Fibroblast of the conjunctiva (primary cell): ENCODE measurements at places on chromosomes 3 and 15.

DNA sequence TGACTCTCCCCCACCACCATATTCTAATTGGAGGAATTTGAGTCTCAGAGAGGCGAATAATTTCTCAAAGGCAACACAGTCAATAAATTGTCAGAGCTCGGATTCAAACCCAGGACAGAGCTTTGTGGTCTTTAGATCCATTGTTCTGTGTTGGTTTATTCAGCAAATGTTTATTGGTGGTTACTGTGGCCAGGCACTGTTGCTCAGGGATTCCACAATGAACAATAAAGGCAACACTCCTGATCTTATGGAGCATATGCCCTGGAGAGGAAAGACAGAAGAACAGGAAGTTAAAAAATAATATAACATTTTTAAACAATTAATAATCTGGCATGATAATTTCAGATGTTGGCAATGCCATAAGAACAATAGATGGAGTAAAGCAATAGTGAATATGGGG is 291.7 kb upstream of the NR2E3 start:
- DNase-seq: no peak

- no peak for DNase-seq
These were observed 61.0 kb upstream of the CHRM5 start for GRCh38 chr15:33907326-33907725.

DNA sequence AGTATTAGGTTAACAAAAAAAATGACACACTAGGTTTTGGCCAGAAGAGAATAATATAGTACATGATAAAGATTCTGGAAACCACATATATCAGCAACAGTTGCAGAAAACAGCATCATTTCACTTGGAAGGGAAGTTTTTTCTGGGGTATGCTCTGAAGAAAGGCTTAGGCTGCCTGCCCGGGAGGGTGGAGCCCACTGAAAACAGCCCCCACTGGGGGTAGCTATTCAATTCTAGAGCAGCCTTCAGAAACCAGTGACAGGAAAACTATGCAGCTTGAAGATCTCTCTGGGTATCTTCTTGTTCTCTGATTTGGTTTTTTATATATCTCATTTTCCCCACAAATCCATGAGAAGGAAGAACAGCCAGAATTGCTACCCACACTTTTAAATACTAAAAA is 43.2 kb downstream of the ZMAT3 start:
- no peak for DNase-seq

- DNase-seq: no peak
These were observed 439.4 kb upstream of the RBMS3 start for GRCh38 chr3:28841441-28841840.

- DNase-seq: no peak
These were observed 11.7 kb upstream of the P3H2 start for GRCh38 chr3:190132371-190132770.

GRCh38 chr3:133277813-133278212 is 122.0 kb upstream of the BFSP2 start:
- no peak for DNase-seq

- no peak for DNase-seq
These were observed 55.7 kb downstream of the RUBCN start for GRCh38 chr3:197680955-197681521.

DNA sequence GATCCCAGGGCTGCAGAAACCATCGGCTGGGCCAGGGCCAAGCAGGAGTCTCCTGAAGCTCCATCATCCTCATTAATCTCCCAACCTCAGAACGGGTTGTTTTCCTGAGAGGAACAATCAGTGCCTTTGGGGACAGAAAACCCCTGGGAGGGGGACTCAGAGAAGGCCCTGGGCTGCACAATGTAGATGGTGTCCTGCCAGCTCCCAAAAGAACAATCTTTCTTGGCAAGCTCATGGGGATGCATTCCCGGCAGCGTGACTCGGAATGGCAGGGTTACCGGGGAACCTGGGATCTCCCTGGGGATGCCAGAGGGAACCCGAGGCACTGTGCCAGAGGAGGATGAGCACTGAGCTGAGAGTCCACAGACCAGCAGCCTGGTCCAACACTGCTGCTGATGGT is 72.1 kb upstream of the ATP2B2 start:
- DNase-seq: no peak

DNA sequence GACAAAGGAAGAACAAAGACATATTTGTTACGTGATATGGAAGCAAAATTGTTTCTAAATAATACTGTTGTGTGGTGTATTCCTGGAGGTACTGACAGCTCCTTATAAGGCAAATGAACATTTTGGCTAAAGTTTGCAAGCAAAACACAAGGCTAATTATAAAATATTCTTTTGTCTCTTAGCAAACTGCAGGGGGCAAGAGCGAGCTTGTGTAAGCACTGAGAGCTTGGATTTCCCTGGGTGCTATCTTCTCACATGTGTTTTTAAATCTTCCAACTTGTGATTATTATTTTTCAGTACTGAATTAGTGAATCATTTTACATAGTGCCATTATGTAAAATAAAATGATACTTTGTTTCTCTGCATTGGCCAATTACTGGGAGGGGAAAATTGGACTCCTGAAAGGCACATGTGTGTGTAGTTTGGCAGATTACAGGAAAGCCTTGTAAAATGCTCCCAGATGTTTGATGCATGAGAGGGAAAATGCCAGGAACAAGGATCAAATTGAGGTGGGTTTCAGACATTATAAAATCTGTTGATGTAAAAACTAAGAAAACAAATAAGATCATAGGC is 611.5 kb downstream of the AGBL1 start:
- DNase-seq: no peak

DNA sequence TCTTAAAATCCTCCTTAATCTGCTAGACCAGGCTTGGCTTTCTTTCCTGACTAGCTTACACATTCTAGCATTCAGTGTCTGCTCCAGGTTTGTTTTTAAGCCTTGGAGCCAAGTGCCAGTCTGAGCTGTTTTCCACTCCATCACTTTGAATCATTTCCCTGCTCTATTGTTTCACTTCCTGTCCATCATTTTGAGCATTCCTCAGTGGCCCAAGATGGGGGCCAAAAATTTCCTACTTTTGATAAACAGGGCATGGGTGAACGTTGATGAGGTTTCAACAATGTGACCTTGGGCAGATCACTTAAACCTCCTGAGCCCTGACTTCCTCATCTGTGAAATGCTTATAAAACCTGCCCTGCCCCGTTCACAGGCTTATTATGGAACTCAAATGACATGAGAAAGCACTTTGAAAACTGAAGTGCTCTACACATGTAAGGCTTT is 4.4 kb downstream of the CYP19A1 start:
- DNase-seq: no peak

DNA sequence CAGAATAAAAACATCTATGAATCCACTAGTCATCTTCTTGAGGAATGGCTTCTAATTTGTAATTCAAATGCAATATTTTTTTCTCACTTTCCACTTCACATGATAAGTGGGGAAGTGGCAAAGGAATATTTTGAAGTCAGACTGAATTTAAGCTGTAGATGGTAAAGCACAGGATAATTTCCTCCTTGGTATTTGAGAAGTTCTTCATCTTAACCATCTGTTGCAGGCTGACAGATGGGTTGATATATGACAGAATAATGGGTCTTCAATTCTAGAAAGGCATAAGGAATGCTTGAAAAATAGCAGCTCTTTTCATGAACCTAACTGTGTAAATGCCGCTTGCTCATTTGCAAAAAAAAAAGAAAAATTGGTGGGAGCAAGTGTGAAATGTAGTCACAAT is 66.5 kb upstream of the SNTN start:
- DNase-seq: no peak
